T-helper 2 cell (primary cell): ENCODE measurements at places on chromosomes 12 and 14.

GRCh38 chr14:21467616-21468015 is 9.1 kb downstream of the RAB2B start:
- no peak for DNase-seq

- no peak for DNase-seq
Measured at GRCh38 chr14:71702786-71703185, 229.4 kb upstream of the RGS6 start.

DNA sequence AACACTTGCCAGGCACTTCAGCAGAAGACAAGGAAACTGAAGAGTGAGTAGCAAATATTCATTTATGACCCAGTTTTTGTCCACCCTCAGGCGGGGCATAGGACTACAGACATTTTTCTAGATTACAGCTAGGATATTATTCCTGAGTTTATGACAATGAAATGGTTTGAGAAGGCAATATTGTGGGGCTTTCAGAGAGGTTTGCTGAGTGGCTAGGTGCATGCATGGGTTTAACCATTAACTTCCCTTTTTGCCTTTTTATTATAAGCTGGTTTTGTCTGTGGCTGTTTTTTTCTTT is 104.0 kb upstream of the BCAT1 start:
- no peak for DNase-seq

DNA sequence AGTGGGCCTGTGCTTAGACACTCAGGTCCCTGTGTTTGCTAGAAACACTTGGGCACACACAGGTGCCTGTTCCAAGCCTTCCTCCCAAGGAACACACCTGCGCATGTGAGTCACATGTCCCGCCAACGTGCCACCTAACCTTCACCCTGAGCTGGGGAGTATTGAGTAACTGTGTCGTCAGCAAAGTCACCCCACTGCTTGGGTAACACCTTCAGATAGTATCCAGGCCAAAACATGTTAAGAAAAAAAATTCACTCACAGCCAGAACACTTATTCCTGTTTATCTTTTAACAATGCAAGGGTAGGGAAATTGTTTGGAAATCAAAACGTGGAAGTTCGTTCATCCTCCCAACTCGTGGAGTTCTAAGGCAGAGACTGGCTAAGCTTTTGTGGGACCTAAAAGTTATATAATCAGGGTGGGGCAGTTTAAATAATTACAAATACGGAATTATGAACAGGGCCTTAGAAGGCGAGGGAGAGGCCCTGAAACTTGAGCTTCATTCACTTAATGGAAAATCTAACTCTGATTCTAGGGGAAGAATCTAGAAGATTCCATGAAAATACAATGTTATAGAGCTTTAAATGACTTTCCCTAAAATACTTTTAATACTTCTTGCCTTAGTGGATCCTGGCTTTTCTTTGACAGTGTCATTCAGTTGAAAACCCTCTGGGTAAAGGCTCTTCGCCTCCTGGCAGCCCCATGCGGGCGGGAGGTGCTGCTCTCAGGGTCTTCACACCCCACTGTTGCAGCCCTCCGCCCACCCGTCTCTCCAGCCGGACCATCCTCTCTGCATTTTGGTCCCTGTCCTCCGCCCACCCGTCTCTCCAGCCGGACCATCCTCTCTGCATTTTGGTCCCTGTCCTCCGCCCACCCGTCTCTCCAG is 30.3 kb upstream of the ADIPOR2 start:
- DNase-seq, result peak; percentile 72

DNA sequence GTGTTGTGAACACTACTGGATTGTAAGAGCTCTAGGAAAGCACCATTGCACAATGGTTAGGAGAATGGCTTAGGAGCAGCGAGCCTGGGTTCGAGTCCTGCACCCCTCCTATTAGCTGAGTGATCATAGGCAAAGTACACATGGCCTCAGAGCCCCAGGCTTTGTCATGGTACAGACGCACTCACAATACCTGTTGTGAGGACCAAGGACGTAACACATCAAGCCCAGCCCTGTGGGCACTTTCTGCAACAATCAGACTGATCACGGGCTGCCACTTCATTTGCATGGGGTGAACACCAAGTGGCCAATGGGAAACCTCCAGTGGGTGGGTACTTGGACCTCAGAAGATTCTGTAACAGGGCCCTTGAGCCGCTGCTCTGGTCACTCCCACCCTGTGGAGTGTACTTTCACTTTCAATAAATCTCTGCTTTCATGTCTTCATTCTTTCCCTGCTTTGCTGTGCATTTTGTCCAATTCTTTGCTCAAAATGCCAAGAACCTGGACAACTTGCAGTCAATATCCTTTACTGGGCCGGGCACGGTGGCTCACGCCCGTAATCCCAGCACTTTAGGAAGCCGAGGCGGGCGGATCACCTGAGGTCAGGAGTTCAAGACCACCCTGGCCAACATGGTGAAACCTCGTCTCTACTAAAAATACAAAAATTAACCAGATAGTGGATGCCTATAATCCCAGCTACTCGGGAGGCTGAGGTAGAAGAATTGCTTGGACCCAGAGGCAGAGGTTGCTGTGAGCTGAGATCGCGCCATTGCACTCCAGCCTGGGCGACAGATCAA is 28.2 kb downstream of the GLRX5 start:
- no peak for DNase-seq

DNA sequence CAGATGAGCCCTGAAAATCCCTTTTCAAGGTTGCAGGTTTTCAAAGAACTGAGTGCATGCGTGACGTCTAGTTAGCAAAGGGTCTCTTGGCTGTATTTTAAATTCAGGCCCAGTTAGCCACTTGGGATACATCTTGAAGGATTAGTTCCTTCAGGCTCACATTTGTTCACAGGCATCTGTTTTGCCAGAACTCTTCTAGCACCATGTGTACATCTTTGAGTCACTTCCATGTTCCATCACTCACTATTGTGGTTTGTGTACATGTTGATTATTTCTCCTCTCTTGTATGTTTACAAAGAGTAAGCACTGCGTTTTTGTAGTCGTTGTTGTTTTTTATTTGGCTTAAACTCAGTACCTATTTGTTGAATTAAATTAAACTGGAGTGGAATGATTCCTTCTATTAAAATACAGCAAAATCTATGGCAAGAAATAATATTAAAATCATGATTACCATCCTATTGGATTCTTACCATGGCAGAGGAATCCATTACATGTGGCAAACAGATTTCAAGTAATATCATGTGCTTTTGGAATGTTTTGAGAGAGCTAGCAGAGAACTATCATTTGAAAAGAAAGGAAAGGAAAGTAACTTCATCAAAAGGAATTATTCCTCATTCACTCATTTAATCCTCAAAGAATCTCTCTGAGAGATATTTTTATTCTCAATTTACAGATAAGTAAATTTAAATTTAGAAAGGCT is 438.9 kb upstream of the FAR2 start:
- no peak for DNase-seq

DNA sequence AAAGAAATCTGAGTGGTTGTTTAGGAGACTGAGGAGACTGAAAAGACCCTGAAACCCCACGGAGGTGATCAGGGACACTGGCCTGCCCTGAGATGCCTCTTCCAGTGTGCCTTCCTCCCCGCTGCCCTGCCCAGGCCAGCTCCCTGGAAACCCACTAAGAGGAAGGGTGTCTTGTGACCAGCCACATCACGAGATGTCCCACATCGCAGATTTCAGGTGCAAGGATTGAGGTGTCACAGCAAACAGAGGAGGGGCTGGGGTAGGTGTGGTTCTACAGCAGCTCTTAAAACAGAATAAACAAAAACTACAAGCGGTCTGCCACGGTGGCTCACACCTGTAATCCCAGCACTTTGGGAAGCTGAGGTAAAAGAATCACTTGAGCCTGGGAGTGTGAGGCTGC is 184.3 kb upstream of the C14orf180 start:
- no peak for DNase-seq

- DNase-seq, result no peak
Measured at GRCh38 chr12:46908236-46908935, 82.6 kb upstream of the SLC38A4 start.

- no peak for DNase-seq
Measured at GRCh38 chr12:82109243-82109642, 248.9 kb downstream of the CCDC59 start.

GRCh38 chr12:80798281-80798680 is 81.6 kb downstream of the MYF5 start:
- no peak for DNase-seq

GRCh38 chr14:100474196-100474595 is 113.0 kb downstream of the BEGAIN start:
- DNase-seq, result no peak

DNA sequence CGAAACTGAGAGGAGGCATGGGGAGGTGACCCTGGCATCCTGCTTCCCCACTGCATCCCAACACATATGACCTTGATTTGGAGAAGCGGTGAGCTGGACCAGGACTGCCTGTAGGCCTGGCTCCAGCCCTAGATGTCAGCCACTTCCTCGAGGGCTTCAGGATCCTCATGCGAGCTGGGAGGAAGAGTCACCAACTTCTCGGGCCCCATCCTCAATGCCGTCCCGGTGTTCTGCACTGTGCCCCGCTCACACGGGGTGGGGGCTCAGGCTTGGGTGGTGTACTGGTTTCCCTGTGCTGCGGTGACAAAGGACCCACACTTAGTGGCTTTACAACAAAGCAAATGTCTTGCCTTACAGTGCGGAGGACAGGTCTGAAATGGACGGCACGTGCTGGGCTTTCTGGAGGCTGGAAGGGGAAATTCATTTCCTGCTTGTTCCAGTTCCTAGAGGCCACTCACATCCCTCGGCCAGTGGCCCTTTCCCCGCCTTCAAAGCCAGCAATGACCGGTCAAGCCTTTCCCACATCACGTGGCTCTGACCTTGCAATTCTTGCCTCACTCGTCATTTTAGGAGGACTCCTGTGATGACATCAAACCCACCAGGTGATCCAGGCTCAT is 298.1 kb upstream of the RTL1 start:
- no peak for DNase-seq

DNA sequence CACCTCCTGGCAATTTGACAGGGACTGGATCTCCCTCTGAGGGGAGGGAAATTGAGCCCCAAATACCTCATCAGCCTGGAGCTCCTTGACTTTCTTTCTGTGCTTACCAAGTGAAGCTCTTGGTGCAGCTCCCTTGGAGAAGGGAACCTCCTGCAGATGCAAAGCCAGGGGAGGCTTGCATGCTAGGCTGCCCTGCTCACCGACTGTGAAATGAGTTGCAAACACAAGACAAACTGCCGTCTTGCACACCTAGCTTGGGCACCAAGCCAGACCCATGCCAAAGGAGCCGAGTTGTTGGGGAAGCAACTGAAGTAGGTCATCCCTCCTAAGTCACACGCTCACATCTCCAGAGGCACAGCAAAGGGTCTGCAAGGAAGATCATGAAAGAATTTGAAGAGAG is 95.2 kb downstream of the GTF2A1 start:
- DNase-seq, result no peak

GRCh38 chr14:60639674-60640073 is 9.6 kb downstream of the SIX1 start:
- no peak for DNase-seq

GRCh38 chr12:12017798-12018197 is 52.9 kb upstream of the BCL2L14 start:
- no peak for DNase-seq

- DNase-seq, result no peak
Measured at GRCh38 chr12:9221483-9221882, 13.3 kb upstream of the PZP start.

DNA sequence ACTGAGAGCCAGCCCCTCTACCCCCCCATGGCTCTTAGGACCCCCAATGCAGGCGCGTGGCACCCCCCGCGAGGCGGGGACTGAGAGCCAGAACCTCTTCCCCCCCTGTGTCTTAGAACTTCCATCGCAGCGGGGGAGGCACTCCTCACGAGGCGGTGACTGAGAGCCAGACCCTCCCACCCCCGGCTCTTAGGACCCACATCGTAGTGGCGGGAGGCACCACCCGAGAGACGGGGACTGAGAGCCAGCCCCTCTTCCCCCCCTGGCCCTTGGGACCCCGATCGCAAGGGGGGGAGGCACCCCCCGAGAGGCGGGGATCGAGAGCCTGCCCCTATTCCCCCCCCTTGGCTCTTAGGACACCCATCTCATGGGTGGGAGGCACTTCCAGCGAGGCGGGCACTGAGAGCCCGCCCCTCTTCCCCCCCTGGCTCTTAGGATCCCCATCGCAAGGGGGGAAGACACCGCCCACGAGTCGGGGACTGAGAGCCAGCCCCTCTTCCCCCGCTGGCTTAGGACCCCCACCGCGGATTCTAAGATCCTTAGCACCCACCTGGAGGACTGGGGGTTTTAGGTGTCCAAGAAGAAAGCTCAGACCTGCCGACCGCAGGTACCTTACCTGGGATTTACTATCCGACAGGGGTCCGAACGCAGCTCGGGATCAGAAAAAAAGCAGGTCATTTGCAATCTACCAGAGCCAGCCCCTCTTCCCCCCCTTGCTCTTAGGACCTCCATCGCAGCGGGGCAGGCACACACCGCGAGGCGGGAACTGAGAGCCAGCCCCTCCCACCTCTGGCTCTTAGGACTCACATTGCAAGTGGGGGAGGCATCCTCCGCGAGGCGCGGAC is 44.9 kb downstream of the DDX11 start:
- DNase-seq, result peak; percentile 21

DNA sequence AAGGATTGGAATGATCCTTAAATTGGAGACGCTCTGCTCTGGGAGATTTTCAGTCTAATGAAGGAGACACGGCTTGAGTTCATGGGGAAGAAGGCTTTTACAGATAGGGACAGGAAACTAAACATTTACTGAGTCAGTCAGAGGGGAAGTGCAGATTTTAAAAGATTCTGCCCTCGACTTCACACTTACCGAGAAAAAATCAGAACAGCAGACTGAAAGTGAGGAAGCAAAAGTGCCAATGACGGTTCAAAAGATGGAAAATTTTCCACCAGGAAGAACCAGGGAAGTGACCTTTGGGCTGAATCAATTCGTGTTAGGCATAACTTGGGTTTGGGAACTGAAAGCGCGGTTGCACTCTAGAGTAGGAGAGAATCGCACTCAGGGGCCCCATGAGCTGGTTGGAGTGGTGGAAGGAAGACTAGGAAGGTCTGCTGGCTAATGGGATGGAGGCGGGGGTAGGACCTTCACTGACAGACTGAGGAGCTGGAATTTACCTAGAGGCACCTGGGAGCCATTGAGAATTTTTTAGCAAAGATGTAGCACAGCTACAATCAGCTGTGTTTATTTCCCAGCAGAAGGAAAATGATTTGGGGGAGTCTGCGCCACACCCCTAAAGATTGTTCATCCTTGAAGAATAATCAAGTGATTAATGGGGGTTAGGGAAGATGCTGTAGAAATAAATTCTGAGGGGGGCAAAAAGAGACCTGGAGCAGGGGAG is 1.2 kb downstream of the KCNK13 start:
- no peak for DNase-seq

DNA sequence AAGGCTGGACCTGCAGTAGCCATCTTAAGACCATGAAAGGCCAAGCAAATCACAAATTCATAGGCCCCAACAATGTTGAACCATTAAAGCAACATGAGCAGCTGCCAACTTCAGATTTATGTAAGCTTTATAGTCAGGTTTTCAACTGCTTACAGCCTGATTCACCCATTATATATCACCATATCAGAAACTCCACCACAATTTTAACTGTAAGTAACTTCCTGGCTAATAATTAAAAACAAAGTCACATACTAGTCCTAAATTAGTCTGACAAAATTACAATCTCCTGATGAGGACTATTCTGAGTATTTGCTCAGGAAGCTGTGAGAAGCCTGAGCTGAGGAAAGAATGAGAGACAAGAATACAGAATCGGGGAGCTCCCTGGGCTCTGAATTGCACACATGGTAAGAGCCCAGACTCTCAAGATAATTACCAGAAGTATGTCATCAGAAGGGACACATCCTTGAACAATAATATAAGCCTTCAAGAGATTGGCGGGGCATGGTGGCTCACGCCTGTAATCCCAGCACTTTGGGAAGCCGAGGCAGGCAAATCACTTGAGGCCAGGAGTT is 55.1 kb downstream of the NUMB start:
- DNase-seq, result no peak
